ENCODE measurements at places on chromosomes 16 and 17. TPM values are rescaled to one million over a fixed set of nuclear protein-coding genes. Genes with fewer than 3 reads are reported as not detected.
A peak's percentile ranks its signal among the peaks of the same experiment; 100 is the strongest.

DNA sequence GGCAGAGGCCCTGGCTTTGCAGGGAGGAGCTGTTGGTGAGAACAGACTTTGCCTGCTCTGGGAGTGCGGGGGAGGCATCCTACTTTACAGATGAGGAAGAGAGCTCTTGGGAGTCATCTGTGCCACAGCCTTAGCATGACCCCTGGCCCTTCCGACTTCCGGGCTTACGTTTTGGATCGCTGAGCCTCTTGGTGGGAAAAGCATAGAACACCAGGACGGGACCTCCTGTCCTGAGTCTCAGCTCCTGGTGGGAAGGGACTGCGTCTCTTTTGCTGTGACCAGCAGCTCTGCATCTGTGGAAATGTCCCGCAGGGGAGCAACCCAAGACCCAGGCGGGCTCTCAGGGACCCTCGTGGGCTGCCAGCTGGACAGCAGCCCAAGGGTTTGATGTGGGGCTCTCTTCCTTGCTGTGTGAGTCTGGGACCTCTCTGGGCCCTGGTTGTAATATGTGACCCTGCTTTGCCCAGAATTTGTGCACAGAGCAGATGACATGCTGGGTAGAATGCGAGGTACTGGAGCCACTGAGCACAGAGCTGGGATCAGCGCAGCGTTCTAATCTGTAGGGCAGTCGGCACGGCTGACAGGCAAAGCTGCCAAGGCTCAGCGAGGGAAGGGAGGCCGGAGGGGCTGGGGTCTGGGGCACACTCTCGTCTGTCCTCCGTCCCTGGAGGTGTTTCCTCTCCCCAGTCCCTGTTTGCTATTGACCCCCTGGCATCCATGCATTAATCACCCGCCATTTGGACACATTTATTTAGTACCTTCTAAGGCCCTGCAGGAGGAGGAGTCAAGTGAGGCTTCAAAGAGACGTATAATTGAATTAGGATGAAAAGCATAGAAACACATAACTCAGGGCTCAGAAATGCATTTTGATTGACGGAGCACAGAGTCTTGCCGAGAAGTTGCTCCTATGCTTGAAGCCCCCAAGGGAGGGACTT lies 64.0 kb downstream of the NT5M start:
- DNase-seq = no peak

DNA sequence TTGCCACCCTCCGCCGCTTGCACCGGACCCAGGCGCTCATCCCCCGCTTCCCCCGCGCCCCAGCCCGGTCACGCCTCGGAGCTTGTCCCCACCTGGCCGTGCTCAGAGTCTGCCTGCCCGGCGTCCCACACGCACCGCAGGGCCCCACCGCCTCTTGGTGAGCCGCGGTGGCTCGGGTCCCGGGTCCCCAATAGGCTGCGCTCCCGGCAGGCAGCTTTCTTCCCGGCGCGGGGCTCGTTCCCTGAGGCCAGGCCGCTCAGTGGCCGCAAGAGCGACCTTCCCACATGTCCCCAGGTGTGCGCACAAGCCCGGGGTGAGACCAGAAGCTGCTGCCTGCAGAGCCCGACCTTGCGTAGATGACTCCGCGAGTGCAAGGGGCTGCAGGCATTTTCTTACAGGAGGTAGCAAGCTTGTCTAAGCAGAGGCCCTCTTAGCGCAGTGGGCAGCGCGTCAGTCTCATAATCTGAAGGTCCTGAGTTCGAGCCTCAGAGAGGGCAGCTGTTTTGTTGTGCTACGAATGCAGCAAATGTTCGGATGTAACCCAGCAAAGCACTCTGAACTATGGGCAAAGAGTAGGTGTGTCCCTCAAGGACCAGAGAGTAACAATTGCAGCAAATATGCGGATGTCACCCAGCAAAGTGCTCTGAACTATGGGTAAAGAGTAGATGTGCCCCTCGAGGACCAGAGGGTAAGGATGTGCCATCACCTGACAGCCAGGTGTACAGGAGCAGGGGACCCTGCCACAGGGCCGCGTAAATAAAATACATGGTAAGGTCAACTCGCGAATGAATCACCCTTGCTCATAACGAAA lies 15.6 kb downstream of the TLE7 start:
- no peak for DNase-seq

DNA sequence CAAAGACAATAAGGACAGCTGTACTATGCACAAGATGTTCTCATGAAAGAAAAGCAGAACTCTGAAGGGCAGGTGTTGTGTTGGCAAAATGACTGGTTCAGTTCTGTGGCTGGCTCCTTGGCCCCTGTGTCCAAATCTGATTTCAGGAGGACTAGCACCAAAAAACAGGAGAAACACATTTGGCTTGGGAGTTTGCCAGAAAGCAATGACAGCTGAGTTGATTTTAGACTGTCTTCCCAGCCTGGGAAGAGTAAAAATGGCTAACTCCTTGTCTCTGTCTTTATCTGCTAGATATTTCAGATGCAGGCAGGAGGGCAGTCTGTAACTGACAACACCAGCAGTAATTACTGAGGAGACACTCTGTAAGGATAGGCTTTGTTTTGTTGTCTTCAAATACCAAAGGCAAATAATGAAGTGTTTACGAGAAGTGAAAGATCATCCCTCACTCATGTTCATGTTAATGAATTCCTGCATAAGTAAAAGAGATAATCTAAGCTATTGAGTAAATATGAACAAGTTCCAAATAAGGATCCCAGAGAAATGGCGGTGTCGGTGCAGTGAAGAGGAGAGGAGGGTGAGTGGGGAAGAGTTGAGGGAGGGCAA lies 989.0 kb downstream of the CDH11 start:
- DNase-seq = no peak

DNA sequence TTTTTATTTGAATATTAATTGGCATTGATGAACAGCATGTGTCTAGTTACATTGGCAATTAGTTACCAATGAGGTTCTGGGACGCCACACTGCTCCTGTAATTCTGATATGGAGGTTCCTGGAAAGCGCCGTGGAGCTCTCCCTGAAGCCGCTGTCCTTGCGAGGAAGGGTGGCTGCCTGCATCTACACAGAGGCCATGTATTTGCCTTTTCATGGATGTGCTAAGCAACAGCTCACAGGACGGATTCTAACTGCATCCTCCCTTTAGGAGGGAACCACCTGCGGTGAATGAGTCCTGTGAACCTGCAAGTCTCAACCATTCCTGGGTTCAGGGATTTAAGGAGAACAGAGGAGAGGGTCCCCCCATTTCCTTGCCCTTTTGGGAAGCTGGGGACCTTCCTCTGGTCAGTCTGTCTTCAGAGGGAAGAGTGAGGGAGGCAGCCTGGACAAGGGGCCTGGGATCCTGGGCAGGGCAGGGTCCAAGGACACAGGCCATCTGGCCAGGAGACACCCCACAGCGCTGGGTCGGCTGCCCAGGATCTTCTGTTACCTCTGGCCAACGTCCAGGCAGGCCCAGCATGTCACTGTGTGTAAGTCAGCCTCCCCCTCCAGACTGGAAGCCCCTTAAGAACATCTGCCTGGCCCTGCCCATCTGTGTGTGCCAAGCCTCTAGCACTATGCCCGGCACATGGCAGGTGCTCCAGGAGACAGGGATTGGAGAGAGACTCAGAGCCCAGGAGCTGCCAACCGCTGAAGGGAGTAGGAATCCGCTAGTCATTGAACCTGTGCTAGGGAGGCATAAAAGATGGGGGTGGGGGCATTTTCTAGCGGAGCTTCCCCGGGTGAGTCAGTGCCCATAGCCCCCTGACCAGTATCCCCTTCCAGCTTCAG lies 314.1 kb upstream of the TNRC6C start:
- no peak for DNase-seq

GRCh38 chr17:74512624-74513091 lies 18.6 kb downstream of the CD300LB start:
- DNase-seq = no peak

DNA sequence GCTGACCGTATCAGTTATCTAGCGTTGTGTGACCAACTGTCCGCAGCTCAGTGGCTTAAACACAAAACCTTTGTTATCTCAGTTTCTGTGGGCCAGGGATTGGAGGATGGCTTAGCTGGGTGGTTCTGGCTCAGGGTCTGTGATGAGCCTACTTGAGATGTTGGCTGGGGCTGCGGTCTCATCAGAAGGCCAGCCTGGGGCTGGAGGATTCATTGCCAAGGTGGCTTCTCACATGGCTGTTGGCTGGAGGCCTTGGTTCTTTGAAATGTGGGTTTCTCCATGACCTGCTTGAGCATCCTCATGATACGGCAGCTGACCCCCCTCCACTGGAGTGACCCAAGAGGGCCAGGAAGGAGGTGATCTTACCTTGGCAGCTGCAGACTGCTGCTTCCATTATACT lies 16.7 kb downstream of the GSE1 start:
- DNase-seq = no peak

- no peak for DNase-seq
These were observed at the start of gene IRF8 for GRCh38 chr16:85898521-85899442. Gene IRF8 (plus strand): TSS chr16:85899162. CDS start chr16:85903016, 3,854 bp downstream.

DNA sequence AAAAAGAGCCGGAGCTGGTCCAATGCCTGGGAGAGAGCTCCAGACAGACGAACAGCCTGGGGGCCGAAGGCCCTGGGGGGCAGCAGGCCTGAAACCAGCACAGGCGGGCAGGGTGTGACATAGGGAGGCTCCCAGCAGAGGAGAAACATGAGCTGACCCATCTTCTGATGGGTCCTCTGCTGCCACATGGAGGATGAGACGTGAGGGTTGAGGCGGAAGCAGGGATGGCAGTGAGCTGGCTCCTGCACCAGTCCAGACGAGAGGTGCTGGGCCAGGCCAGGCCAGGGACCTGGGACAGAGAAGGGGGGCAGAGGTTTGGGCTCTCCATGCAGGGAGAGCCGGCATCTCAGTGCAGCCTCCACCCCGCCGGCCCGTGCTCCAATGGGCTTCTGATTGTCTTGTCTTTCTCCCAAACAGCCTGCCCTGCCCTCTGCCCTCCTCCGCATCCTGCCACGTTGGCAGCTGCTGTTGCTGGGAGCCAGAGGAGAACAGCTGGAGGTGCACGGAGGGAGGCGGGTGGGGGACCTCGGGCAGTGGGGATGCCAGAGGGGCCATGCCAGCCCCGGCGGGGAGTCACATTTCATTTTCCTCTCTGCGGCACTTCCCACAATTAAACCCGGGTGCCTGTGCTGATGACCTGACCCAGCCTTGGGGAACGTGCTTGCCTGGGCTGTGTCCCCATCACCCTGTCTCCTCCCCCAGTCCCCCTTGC lies 139.1 kb upstream of the GSE1 start:
- DNase-seq = peak; percentile 12

- DNase-seq = no peak
These were observed 1.0 kb upstream of the ANTKMT start for GRCh38 chr16:719815-720446.

DNA sequence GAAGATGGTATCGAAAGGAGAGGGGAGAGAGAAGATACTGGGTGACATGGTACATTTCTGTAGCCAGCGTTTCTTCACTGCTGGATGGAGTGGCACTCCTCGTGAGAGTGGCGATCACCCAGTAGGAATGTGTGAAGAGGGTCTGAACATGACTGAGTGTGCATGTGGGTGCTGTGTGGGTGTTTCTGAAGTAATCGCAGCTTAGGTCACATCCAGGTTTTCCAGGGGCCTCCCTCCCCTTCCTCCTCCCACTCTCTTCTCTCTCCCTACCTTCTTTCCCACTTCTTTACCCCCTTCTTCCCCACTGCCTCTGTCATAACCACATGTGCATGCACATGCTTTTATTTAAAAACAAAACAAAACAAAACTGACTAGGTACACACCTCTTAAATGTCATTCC lies 1.8 kb downstream of the CLEC3A start:
- DNase-seq = no peak

DNA sequence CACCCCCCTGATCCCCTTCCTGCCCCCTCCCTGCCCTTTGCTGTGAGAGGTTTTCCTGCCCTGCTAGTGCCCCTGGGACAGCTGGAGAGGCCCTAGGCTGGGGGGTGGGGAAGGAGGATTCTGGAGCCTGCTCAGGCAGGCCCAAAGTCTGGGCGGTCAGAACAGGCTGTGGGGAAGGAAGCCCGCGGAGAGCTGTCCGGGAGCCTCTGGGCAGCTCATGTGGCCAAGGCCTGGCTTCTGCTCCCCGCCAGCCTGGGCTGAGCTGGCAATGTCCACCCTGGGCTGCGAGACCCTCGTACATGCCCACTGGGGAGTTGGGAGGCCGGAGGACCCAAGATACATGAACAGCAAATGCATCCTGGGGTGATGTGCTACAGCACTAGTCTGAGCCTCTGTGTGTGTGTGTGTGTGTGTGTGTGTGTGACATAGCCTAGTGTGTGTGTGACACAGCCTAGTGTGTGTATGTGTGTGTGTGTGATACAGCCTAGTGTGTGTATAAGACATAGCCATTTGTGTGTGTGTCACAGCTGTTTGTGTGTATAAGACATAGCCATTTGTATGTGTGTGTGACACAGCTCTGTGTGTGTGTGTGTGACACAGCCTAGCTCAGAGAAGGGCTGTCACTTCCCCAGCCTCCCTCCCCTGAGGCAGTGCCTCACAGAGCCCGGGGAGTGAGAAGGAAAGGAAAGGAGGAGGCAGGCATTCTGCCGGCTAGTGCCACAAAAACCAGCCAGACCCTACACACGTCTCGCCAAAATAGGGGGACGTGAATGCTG lies 201.4 kb upstream of the CIBAR2 start:
- no peak for DNase-seq

DNA sequence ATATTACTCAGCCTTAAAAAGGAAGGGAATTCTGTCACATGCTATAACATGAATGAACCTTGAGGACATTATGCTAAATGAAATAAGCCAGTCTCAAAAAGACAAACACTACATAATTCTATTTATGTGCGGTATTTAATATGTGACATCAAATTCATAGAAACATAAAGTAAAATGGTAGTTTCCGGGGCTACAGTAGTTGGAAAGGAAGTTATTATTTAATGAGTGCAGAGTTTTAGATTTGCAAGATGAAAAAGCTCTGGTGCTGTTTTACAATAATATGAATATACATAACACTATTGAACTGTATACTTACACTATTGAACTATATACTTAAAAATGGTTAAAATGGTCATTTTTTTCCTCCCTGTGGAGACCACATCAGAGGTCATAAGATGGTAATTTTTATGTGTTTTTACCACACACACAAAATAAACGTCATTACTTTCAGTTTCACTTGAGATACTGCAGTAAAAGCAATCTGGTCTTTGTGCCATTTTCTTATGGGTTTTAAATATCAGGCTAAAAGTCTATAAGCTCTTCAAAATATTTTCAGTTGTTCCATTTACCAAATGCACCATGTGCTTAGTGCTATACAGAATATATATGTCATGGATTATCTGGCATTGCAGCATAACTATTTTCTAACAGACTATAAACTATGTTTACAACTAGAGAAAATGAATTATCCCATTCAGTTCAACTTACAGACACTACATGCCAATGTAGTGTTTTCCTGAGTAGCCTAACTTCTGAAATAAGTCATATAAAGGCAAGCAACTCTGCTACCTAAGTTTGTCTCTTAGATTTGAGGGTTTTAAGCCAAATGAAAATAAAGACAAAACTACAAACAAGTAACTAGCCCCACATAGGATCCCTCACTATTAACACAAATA lies 90.9 kb downstream of the SPAG9 start:
- DNase-seq = peak; percentile 10

GRCh38 chr17:28572259-28573039 lies 1.1 kb upstream of the PIGS start:
- no peak for DNase-seq

The CCDC78 gene
- total RNA-seq = 0.20 TPM

The ARL5C gene
- total RNA-seq = not detected

The CRYBA1 gene
- total RNA-seq = not detected

The MYADML2 gene
- 3.2 TPM for total RNA-seq

The CTRB2 gene
- not detected for total RNA-seq

The C16orf96 gene
- total RNA-seq = 0.30 TPM

All from skin of body (tissue), 3 donors.